T follicular helper cell (primary cell): ENCODE measurements at places on chromosomes 11 and 22.

- DNase-seq, result no peak
Measured at GRCh38 chr22:35887296-35887875, 141.2 kb downstream of the RBFOX2 start.

- no peak for DNase-seq
Measured at GRCh38 chr11:134181707-134182106, 42.1 kb downstream of the NCAPD3 start.

DNA sequence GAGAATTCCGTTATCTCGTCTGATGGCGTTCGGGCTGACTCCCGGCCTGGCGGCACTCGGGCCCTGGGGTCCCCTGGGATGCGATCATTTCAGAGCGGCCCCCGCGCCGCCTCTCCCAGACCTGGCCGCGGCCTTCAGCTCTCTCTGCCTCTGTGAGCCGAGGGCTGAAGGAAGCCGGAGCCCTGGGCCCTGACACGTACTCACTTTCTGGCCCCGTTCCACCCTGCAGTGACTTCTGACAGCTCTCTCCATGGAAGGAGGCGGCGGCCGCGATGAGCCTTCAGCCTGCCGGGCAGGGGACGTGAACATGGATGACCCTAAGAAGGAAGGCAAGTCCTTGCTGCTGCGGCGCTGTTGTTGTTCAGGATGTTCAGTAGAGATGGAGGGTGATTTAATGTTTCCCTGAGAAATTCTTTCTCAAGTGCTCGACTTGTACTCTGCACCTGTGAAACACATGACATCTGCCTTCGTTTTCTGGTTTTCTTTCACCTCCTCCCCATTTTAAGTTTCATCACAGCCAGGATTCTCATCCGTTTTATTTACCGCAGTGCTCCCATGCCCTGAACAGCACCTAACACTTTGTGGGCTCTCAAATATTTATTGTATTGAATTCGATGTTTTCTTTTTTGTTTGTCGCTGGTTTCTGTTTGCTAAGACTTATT lies 612 bp downstream of the GTSE1 start:
- DNase-seq, result no peak

- no peak for DNase-seq
Measured at GRCh38 chr11:128735935-128736605, 42.2 kb downstream of the FLI1 start.

GRCh38 chr11:27847496-27847895 lies 147.2 kb upstream of the BDNF start:
- no peak for DNase-seq

- DNase-seq, result no peak
Measured at GRCh38 chr22:43101306-43101705, 9.2 kb upstream of the BIK start.

DNA sequence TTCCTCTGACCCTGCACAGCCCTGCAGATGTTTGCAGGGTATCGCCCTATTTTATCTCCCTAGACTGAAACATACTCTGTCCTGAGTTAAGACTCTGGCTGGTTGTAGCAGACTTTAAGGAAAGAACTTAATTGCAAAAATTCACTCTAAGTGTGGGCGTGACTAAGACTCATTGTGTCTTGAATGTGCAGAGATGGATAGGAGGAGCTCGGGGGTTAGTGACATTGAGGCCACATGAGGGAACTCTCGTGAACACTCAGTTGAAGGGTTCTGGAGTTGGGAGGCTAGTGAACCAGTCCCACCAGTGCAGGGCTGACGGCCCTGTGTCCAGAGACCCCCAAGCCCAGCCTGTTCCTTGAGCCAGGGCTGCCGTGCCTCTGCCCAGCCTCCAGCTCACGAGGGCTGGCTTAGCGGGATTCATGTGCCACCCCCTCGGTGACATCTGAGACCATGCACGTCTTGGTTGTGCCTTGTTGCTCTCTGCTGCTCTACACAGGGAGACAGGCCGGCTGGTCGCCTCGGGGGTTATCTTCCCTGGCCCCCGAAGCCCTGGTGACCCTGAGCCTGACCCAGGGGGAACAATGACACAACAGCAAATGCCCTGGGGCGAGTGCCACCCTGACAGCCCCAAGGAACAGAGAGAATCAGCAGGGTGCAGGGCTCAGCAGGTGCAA lies 11.4 kb upstream of the TBX1 start:
- no peak for DNase-seq

DNA sequence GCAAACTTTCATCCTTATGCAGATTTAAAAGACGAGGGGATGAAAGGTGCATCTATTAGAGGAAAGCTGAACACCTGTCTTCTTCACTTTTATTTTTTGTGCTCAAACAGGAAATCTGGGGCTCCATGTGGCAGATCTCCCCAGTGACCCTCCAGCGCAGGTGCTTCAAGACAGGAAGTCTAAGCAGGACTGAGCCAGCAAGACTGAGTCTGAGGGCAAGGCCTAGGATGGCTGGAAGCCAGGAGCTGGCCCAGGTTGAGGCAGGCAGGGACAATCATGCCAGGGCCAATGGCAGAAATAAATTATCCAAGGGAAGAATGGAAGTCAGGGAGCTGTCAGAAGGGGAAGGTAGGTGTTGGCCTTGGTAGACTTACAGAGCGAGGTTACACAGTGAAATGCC lies 101.1 kb upstream of the SPON1 start:
- DNase-seq, result no peak

DNA sequence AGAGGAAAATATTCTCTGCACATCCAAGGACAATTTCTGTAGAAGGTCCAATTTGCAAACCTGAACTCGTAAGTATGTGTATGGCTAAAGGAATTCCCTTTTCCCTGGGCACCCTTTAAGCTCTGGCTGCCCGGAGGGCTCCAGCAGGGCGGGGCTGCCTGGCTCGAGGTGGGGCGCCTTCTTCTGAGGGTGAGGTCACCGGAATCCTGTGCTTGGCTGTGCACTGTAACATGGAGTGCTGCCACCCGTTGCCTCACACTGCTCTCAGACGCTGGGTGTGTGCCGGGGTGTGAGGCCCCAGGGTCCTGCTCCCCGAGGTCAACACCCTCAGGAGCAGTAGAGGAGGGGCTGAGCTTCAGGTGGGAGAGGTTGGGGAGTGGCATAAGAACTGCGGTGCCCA lies 61.5 kb downstream of the SYN3 start:
- DNase-seq, result no peak

GRCh38 chr22:27934069-27934468 lies 15.0 kb upstream of the PITPNB start:
- DNase-seq, result no peak

- peak; percentile 82 for DNase-seq
Measured at GRCh38 chr22:50342651-50343540, at the start of gene PPP6R2. TSS of gene PPP6R2 (plus strand) at chr22:50343327. CDS start at chr22:50393909, 50,582 bp downstream.

DNA sequence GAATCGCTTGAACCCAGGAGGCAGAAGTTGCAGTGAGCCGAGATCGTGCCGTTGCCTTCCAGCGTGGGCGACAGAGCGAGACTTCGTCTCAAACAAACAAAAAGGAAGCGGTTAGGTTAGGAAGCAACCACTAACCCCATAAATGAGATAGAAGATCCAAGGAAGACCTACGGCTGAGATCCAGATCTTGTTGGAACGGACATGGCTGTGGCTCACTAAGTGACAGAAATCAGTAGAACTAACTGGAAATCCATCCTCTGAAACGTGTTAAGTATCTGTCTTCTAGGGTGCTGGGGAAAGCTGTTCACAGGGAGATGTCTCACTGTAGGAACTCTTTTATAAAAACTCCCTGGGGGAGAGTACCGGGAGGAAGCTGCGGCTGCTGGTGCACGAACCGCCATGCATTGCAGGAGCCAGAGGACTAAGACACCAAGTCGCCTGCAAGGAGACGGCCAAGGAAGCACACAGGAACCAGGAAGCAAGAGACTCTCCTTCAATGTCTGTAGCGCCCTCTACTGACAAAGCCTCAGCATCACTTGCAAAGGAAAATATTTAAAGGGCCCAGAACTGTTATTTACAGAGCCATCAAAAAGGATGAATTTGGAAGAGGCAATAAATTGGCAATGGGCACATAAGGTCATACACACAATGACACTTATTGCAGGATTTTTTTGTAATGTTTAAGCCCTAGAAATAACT lies 16.9 kb upstream of the SPTY2D1 start:
- DNase-seq, result peak; percentile 9

GRCh38 chr22:26898946-26899605 lies 241.7 kb downstream of the MIAT start:
- no peak for DNase-seq

DNA sequence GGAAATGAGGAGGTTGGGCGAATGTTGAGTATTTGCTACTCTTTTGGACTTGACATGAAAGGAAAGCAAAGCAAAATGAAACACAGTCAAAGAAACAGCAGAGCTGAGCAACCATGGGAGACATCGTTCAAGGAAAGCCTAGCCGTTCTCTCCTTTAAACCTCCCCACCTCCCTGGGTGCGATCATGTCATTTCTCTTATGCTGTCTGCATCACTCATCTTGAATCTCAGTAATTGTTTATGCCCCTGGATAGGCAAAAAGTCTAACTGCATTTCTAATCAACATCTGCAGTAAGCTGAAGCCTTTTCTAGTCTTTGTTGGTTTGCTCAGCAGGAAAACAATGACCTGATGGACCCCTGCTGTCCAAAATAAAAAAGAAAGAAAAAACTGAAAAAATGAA lies 107.0 kb downstream of the MSANTD4 start:
- no peak for DNase-seq

DNA sequence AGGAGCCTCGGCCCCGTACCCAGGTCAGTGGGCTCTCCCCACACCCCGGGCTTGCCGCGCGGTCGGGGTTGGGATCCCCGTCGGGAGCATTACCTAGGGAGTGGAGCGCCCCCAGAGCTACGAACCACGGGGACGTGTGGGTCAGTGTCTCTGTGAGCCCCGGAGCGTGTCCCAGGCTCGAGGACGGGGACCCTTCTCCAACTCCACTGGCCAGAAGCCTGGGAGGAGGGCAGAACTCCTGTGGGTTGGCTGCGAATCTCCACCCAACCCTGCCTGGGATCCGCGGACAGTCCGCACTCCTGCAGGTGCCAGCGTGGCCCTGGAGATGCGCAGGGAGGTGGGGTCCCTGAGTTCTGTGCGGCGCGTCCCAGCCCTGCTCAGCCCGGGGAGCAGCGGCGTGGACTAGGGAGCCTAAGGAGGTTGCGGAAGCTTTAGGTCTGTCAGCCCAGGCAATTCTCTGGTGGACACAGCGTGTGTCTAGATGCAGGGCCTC lies 346 bp downstream of the PPFIBP2 start:
- no peak for DNase-seq

- DNase-seq, result no peak
Measured at GRCh38 chr11:125934473-125934872, 11.4 kb upstream of the VSIG10L2 start.

GRCh38 chr11:128619540-128620308 lies 32.4 kb upstream of the ETS1 start:
- no peak for DNase-seq

DNA sequence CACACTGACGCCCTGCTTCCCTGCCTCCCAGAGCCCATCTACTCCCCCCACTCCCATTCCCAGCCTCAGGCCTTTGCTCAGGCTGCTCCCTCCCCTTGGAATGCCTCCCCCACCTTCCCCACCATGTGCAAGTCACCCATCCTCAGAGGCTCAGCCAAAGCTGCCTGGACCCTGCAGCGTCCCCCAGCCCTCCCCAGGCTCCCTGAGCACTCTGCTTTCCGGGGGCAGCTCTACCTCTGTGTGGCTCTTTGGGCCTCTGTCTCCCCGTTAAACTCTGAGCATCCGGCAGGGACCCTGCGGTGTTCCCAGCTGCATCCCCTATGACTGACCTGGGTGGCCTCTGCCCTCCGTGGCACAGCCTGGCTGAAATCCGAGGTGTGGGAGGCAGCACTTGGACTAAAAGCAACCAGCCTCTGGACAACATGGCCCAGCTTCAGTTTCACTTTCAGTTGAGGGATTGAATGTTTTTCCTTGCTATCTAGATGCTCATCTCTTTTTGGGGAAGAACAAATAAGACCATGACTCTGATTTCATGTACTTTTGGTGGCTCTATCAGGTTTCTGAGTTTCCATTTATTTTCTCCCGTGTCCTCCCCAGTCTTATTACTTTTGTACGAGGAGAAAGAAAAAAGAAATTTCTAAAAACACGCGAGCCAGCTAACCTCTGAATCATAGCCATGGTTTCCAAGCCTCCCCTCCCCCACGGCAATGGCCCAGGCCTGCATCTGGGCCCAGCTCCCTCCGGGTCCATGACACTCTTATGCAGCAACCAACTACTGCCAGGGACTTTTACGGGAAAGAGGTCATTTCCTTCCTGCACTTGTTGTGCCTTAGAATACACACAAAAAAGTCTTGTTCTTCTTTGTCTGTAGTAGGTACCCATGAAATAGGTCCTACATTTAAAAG lies 3.8 kb downstream of the APOL3 start:
- DNase-seq, result peak; percentile 61

DNA sequence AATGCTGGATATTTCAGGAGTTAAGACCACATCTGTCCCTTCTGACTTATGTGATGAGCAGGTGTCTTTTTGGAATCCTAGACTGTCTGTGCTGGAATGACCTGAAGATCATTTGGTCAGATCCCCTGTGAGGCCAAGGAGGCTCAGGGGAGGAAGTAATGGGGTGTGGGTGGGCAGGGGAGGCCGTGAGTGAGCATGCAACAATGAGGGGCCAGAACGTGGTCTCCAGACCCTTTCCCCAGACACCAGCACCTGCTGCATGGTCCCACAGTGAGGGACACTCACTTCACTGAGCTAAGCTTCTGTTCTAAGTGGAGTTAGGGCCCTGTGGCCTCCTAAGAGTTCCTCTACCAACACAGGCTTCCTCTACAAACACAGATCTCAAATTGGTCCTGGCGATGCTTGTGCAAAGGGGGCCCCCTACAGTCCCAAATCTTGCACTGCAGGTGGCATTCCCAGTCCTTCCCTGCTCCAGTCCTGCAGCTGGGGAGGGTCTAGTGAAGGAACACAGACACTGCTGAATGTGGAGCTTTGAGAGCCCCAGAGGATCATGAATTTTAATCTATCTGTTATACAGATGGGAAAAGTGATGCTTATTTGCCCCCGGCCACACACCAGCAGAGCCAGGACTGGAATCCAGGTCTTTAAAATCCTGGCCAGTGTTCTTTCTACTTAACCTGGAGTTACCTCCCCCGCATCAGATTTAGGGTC lies 7.4 kb downstream of the USP2 start:
- no peak for DNase-seq

- no peak for DNase-seq
Measured at GRCh38 chr22:20436307-20436767, 1.3 kb downstream of the SCARF2 start.

GRCh38 chr11:75910426-75911145 lies 95.6 kb downstream of the UVRAG start:
- no peak for DNase-seq

- no peak for DNase-seq
Measured at GRCh38 chr22:37310815-37311595, 28.7 kb downstream of the CYTH4 start.
